ENCODE measurements at places on chromosomes 1 and 21.

GRCh38 chr1:180094705-180095295 lies 59.9 kb upstream of the QSOX1 start:
- DNase-seq, result no peak

DNA sequence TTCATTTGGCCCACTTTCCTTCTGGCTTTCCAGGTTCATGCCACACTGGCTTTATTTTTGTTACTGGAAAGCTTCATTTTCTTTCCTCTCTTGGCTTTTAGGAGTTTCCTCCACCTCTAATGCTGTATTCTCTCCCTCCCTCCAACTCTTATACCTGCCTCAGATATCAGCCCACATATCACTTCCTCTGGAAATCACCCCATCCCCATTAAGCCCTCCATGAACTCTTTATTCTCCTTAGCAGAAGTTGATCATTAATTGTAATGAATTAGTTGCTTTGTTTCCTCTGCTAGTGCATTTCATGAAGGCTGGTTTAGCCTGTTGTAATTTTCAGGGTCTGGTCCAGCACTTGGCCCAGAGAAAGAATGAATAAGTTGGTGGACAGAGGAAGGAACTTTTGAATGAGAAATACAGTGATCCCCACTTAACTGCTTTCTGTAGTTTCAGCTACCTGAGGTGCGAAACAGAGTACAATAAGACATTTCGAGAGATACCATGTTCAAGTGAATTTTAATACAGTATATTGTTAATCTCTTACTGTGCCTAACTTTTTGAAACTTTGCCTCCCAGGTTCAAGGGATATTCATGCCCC lies 1.7 kb downstream of the SOAT1 start:
- DNase-seq, result no peak

DNA sequence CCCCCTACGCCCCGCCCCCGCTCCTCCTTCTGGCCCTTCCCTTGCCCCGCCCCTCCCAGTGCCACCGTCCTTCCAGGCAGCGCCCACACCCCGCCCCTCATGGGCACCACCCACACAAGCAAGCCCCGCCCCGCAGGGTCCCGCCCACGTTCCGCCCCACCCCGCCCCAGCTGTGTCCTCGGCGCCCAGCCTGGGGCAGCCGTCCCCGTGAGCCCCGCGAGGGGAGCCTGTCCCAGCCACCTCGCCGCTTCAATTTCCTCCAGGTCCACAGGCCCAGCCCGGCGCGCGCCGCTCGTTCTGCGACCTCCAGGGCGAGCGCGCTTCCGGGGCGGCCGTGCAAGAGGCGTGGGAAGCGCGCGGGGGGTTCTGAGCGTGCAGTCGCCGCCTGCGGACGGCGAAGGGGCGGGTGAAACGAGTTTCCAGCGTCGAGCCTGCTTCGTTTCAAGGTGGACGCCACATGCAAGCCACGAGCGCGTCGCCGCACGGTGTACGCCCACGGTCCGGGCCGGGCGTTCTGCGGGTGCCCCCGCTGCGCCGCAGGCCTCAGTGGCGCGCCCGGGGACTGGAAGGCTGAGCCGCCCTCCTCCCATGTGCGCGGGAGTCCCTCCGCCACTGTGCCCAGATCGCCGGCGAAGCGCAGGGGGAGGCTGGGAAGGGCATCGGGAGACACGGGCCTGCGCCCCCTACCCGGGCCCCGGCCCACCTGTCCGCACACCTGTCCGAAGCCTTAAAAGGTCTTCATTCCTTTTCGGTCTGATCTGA lies 10.8 kb upstream of the FAAP20 start:
- DNase-seq, result no peak

GRCh38 chr1:156104065-156104810 lies 10.3 kb upstream of the LMNA start:
- DNase-seq, result no peak

GRCh38 chr1:25664357-25665199 lies 48.0 kb downstream of the MAN1C1 start:
- peak; percentile 59 for DNase-seq

DNA sequence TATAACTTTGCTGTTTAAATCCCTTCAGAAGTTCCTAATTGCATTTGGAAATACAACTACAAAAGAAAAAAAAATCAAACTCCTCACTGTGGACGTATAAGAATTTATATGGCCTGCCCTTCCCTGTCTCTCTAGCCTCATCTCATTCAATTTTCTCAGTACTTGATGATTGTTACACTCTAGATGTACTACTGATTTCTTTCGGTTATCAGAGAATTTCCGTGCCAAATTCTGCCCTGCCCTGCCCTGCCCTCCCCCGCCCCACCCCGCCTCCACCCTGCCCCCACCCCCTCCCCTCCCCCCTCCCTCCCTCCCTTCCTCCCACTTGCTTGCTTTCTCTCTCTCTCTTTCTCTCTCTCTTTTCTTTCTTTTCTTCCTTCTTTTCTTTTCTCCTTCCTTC lies 71.7 kb upstream of the MPC2 start:
- no peak for DNase-seq

- DNase-seq, result no peak
Measured at GRCh38 chr1:10057343-10057742, 24.6 kb downstream of the UBE4B start.

All from NCI-H2081 treated with DMSO at 0.1 percent for 48 hours (cell line).